ENCODE measurements at places on chromosomes 16 and 17. TPM values are rescaled to one million over a fixed set of nuclear protein-coding genes. Genes with fewer than 3 reads are reported as not detected.

The TM4SF5 gene
- not detected for total RNA-seq

The SLC16A11 gene
- total RNA-seq: not detected

The PPP1R1B gene
- not detected for total RNA-seq

DNA sequence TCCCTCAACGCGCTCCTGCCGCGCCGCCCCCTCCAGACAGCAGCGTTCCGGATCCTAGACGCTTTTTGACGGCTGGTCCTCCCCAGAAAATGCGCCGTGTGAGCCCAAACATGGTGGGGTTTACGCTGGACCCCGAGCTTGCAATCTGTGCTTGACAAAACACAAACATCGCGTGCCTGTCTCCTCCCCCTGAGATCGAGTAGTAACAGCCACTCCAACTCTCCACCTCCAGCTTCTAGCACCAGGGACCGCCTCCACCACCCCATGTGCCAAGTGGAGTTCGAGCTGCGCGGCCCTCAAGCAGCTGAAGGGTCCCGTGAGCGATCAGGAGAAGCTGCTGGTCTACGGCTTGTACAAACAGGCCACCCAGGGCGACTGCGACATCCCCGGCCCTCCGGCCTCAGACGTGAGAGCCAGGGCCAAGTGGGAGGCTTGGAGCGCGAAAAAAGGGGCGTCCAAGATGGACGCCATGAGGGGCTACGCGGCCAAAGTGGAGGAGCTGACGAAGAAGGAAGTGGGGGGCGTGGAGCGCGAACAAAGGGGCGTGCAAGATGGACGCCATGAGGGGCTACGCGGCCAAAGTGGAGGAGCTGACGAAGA is 656 bp upstream of the GEMIN4 start:
- H3K36me3 ChIP-seq: peaks cover 39% of the 10 kb centered on the region
- DNase-seq: no peak
- peaks cover 10% of the 10 kb centered on the region for H3K27me3 ChIP-seq
- peaks cover 23% of the 10 kb centered on the region for H3K4me1 ChIP-seq
- peak overlapping the region; percentile 91 for H3K4me3 ChIP-seq

- H3K4me1 ChIP-seq: peaks cover 32% of the 10 kb centered on the region
- H3K36me3 ChIP-seq: peaks cover 19% of the 10 kb centered on the region
- peak overlapping the region; percentile 45 for H3K27ac ChIP-seq
- no peak for DNase-seq
- H3K4me3 ChIP-seq: no peak overlapping the region
Observed at GRCh38 chr16:30750876-30751465, 2.7 kb downstream of the PHKG2 start.

Measured in HFFc6 (cell line).